Karpas-422 (cell line): ENCODE measurements at places on chromosomes 6 and 20. TPM values are rescaled to one million over a fixed set of nuclear protein-coding genes. Genes with fewer than 3 reads are reported as not detected.

- no peak for DNase-seq
Measured at GRCh38 chr20:49681850-49682216, 31.8 kb downstream of the B4GALT5 start.

DNA sequence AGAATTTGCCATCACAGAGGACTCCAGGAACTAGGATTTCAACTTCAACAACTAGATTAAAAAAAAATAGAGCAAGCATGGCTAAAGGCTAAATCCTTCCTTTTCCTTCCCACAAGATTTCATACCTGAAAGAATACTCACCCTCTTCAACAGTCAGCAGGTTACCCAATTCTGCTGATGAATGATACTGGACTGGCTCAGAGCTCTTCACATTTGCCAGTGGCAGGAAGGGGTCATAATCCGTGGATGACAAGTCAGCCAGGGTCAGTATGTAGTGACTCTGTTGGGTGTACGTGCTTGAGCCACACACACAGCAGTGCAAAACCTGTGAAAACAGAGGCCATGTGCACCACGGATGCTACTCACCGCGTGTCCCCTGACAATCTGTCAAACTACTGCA lies 152.9 kb downstream of the INSM1 start:
- peak; percentile 14 for DNase-seq

DNA sequence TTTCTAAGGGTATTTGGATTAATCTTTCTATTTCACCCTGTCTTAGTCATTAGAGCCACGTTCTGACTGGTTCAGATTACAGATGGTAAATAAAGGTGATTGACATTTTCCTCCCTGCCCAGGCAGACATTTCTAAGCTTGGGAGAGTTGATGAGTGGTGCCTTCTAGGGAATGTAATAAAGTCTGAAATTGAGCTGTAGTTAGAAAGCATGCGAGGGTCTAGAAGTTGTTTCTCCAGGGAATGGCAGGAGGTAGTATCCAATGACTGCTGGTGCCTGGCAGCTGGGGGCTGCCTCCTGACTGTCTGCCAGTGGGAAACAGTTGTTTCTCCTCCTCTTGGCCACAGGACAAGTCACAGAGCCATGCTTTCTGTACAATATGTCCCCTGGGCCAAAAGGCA lies 14.6 kb downstream of the EDN3 start:
- no peak for DNase-seq

- DNase-seq: no peak
Measured at GRCh38 chr6:76835293-76835692, 628.0 kb downstream of the HTR1B start.

- DNase-seq: peak; percentile 50
Measured at GRCh38 chr6:70520575-70520974, 46.2 kb upstream of the SDHAF4 start.

DNA sequence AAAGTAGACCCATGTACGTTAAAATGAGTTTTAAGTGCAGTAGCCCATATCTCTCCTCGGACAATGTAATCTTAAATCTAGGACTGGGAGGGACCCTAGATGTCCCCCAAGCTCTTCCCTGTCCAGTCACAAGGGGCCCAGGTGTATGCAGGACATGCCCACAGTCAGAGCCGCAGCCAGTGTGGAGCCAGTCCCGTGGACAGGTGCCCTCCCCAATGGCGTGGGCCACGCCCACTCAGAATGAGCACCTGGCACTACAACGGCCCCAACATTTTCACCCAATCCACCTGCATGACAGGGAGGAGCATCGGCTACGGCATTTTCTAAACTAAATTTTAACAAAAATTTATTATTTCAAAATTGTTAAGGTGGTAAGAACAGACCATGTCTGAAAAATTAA lies 53.2 kb downstream of the WDR27 start:
- no peak for DNase-seq

DNA sequence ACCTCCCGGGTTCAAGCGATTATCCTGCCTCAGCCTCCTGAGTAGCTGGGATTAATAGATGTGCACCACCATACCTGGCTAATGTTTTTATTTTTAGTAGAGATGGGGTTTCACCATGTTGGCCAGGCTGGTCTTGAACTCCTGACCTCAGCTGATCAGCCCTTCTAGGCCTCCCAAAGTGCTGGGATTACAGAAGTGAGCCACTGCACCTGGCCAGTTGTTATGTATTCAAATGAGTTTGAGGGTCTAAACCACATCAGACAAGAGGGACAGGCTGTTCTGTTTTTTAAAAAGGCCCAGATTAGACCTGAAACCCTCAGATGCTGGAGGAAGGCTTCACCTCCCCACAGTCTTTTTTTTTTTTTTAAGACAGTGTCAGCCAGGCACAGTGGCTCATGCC lies 4.1 kb upstream of the SPAG4 start:
- DNase-seq: no peak

- DNase-seq: no peak
Measured at GRCh38 chr6:63502156-63502555, 70.1 kb upstream of the LOC128125822 start.

- DNase-seq: no peak
Measured at GRCh38 chr6:121499666-121500065, 64.2 kb downstream of the GJA1 start.

DNA sequence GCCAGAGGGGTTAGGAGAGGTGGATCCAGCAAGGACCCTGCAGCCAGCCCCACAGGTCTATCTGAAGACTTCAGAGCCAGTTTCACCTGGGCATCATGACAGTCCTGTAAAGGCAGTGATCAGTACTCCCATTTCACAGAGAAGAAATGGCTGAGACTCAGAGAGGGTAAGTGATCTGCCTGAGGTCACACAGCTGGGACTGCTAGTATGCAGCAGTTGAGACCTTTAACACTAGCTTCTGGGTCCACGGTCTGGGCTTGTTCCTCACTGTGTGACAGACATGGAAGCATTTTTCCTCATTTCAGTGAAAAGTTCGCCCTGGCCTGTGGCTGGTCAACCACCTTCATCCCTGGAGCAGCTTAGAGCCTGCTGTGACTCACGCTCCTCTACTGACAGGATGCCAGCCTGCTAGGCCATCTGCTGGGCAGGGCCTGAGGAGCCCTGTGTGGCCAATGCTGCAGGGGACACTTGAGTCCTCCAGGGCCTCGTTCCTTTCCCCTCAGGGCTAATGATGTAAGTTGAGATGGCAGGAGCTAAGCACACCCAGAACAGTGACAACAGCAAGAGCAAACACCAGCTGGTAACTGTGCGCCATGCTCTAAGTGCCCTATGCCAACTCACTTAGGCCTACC lies 192.0 kb downstream of the LRFN2 start:
- no peak for DNase-seq

- no peak for DNase-seq
Measured at GRCh38 chr6:30837870-30838269, 46.4 kb upstream of the DDR1 start.

- no peak for DNase-seq
Measured at GRCh38 chr6:44327760-44328159, 14.6 kb upstream of the AARS2 start.

DNA sequence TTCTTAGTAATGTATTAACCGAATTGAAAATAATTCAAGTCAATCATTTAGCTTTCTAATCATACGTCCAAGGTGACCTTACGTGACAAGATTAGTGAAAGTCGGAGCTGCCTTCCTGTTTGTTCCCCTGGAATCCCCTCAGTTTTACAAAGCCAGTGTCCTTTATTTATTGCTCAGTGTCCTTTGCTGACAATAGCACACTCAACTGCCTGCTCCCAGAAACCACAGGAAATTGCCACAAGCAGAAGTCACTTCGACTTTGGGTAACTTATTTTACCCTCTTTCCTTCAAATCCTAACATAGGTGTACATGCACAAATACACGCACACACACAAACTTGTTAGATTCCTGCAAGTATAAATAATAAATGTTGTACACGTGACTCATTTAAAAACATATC lies 1167.7 kb upstream of the ADGRB3 start:
- DNase-seq: no peak

DNA sequence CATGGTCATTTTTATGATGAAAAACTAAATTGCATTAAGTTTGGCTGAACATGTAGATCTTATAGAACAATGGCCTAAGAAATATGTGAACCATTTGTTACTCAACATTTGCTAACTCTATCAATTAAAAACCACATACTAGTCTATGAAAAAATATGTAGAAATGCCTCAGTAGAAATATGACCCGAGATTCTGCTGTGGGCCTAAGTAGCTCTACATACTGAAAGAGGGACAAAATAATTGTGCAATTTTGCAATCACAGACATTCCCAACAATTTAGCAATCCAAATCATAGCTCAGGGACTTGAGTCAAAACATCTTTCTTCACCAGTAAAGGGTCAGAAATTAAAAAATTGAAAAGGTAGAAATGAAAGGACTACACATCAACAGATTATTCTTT lies 619.0 kb downstream of the FRK start:
- DNase-seq: no peak

DNA sequence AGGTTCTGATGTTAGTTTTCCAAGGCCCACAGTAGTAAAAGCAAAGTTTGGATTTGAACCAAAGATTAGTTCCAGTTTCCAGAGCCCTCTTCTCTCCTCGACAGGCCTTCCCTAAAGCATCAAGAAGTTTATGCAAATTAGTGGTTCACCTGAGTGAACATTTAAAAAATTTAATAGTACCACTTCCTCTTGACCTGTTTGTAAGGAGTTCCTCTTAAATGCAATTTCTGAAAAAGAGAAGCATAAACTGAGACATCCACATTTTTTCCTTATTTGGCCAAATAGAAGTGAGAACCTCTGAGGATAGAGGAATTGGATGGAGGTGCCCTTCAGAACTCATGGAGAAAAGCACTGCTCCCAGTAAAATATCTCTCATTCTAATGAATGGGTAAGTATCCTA lies 1.2 kb upstream of the DSE start:
- peak; percentile 72 for DNase-seq

- no peak for DNase-seq
Measured at GRCh38 chr6:4404415-4404814, 269.0 kb upstream of the ECI2 start.

DNA sequence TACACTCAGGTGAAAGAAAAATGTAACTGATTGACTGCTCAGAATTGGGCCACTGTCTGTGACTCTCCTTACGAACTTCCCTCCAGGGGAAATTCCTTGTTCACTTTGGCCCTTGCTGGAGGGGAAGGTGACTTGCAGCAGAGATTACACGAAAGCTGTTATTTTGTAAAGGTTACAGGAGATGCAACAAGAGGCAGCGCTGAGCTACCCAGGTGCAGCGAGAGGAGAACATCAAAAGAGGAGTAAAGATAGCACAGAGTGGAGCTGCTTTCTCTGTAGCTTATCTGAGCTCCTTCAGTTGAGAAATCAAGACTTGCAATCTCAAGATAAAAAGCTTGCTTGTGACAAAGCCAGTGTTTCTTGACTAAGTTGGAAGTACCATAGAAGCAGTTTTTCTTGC lies 144.6 kb downstream of the ARHGAP18 start:
- no peak for DNase-seq

GRCh38 chr6:143196525-143197225 lies 136.0 kb downstream of the AIG1 start:
- no peak for DNase-seq

GRCh38 chr6:128005009-128005408 lies 104.2 kb upstream of the THEMIS start:
- no peak for DNase-seq

- no peak for DNase-seq
Measured at GRCh38 chr6:158565482-158566040, 5.7 kb downstream of the TMEM181 start.

DNA sequence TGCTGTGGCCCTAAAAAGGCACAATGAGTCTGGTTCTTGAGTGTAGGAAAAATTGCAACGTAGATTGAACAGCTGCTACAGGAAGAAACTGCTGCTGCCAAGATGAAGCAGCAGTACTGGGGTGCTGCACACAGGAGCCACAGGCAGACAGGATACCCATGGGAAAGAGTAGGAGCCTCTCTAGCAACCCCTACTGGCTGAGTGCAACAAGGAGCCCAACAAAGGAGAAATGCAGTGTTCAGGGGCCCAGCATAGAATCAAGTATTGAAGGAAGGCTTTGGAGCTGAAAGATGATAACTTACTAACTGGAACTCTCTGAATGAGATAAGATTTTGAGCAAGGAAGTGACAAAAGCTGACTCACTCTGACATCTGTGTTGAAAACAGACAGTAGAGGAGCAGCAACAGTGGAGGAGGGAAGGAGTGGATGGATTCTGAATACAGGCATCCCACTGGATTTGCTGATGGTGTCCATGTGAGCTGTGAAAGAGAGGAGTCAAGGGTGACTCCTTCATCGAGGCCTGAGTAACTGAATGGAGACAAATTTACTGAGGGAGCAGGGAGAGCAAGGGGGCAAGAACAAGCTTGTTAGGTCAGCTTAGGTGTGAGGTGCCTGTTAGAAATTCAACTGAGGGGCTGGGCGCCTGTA lies 534.7 kb upstream of the JARID2 start:
- peak; percentile 82 for DNase-seq

DNA sequence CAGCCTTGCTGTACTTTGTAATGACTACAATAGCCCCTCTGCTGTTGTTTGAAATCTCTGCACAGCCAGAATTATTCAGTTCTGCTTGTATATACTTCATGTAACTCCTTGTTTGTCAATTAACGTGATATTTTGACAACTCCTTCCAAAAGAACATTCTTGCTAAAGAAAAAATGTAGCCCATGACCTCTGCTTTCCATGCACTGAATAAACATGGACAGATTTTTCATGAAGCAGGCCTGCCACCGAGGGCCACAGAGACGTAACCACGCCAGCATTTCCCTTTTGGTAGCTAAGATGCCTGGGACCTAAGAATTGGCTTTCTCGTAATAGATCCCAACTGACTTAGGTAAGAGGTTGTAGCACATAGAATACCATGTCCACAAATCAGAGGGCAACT lies 135.9 kb downstream of the MYLK4 start:
- no peak for DNase-seq

- no peak for DNase-seq
Measured at GRCh38 chr6:23964865-23965264, 161.2 kb upstream of the NRSN1 start.

The HMGCLL1 gene
- not detected in 2 replicates for total RNA-seq

The SLC26A8 gene
- total RNA-seq: not detected in 2 replicates

The OR2J3 gene
- total RNA-seq: not detected in 2 replicates

The SAMHD1 gene
- 26.4 and 28.7 TPM in 2 replicates for total RNA-seq

The HLA-DRA gene
- 1,241 and 1,934 TPM in 2 replicates for total RNA-seq

The FAM217A gene
- not detected in 2 replicates for total RNA-seq

The RAB44 gene
- not detected in 2 replicates for total RNA-seq

The LPA gene
- not detected in 2 replicates for total RNA-seq

The KCNQ5 gene
- 29.1 and 50.5 TPM in 2 replicates for total RNA-seq

The C20orf141 gene
- not detected in 2 replicates for total RNA-seq

The TLDC2 gene
- 0.69 TPM in 1 of 2 replicates, not detected in the other for total RNA-seq

The SCRT2 gene
- not detected in 2 replicates for total RNA-seq

The SLC17A3 gene
- not detected in 2 replicates for total RNA-seq

The FAM209B gene
- 0.60 TPM in 1 of 2 replicates, not detected in the other for total RNA-seq

The OR11A1 gene
- not detected in 2 replicates for total RNA-seq

The GMPR gene
- not detected in 2 replicates for total RNA-seq

The POM121L2 gene
- total RNA-seq: not detected in 2 replicates

The BPIFB1 gene
- not detected in 2 replicates for total RNA-seq
